ENCODE measurements at places on chromosomes 11 and 22. TPM values are rescaled to one million over a fixed set of nuclear protein-coding genes. Genes with fewer than 3 reads are reported as not detected.

OR5AP2 gene
- not detected for total RNA-seq

TLCD5 gene
- 6.3 TPM for total RNA-seq

TMEM191B gene
- not detected for total RNA-seq

IFITM1 gene
- 0.20 TPM for total RNA-seq

PRR33 gene
- not detected for total RNA-seq

- DNase-seq = no peak
Measured at GRCh38 chr11:78268591-78269410, 80.1 kb downstream of the USP35 start.

- peak; percentile 95 for DNase-seq
Measured at GRCh38 chr22:45997077-45997776, 20.3 kb upstream of the WNT7B start.

DNA sequence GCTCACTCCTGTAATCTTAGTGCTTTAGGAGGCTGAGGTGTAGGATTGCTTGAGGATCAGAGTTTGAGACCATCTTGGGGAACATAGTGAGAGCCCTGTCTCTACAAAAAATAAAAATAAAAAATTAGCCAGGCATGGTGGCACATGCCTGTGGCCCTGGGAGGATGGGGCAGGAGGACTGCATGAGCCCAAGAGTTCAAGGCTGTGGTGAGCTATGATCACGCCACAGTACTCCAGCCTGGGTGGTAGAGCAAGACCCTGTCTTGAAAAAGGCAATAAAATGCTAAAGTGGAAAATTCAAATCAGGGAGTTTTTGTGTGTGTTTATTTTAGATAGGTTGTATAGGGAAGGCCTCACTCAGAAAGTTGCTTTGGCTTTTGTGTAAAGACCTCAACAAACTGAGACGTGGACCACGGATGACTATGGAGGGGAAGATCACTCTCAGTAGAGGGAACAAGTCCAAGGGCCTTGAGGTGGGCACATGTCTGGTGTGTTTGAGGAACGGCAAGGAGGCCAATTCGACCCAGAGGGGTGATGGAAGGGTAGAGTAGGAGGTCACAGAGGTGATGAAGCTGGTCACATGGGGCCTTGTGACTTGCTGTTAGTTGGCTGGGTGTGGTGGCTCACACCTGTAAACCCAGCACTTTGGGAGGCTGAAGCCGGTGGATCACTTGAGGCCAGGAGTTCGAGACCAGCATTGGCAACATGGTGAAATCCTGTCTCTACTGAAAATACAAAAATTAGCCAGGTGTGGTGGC, 35.7 kb downstream of the WEE1 start:
- no peak for DNase-seq

GRCh38 chr11:126732981-126733380, 267.6 kb downstream of the KIRREL3 start:
- DNase-seq = no peak

DNA sequence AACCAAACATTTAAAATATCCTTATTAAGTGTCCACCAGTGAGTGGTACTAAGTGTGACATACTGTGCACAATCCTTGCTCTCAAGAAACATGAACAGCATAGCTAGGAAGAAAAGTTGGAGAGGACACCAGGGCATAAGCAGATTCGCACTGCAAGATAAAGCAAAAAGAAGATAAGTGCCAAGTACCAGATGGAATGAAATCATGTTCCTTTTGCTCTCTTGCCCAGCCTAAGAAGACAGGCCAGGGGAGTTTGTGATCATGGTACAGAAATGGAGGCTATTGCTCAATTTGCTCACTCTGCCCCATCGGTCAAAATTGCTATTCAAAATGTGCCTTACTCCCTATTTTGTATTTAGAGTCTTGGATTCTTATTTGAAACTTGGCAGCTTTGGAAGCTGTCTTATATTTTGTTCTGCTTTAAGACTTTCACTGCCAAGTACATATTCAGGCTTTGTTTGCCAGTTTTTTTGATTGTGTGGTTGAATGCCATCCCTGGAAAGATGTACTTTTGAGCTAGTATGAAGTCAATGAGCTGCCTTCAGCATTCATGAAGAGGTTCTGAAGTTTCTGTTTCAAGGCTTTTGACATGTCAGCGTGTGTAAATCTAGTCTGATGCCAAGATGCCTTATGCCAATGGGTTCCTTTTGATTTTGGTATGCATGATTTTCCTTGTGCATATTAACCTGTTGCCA, 90.3 kb downstream of the PAX6 start:
- no peak for DNase-seq

GRCh38 chr11:96396637-96397036, 6.8 kb downstream of the JRKL start:
- no peak for DNase-seq

- DNase-seq = no peak
Measured at GRCh38 chr11:120168108-120168959, 30.4 kb upstream of the TRIM29 start.

DNA sequence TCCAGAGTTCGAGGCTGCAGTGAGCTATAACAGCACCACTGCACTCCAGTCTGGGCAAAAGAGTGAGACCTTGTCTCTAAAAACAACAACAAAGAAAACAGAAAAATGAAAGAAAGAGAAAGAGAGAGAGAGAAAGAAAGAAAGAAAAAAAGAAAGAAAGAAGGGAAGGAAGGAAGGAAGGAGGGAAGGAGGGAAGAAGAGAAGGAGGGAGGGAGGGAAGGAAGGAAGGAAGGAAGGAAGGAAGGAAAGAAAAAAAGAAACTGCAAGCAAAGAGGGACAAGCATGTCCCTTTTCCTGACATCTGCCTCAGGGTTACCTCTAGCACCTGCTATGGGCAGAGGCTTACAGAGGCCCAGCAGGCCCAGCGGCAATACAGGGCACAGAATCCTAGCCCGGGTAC, 475.0 kb downstream of the MIAT start:
- DNase-seq = no peak

- peak; percentile 54 for DNase-seq
Measured at GRCh38 chr22:37077802-37078448, 26.4 kb downstream of the KCTD17 start.

- DNase-seq = no peak
Measured at GRCh38 chr11:97567801-97568200, 1178.0 kb downstream of the JRKL start.
